LNCaP clone FGC (cell line): ENCODE measurements at places on chromosomes 7 and 10.
A peak's percentile ranks its signal among the peaks of the same experiment; 100 is the strongest.

- DNase-seq: no peak
These were observed 341.0 kb downstream of the GALNT17 start for GRCh38 chr7:71472962-71473361.

DNA sequence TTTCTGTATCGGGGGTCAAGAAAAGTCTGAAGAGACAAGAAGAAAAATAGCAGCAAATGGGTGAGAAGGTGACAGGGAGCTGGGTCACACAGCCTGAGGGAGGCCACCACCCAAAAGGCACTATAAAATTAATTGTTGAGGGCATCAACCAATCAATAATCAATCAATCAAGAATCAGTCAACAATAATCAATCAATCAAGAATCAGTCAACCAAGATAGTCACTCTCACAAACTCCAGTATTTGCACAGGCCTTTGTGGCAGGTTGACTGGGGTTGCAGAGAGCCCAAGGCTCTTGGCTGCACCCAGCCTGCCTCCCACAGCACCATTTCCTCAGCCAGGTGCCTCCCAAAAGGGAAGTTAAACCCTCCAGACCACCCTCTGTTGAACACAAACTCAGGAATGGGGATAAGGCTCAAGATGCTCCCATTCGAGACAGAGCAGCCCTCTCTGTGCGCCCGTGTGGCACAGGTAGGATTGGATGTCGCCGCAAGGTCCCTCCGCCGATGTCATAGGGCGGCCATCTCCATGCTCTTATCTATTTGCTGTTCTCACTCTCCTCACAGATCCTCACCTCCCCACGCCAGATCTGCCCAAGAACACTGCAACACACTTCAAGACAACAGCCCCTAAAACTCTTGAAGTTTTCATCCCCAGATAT is 64.0 kb downstream of the TNS3 start:
- no peak for DNase-seq

GRCh38 chr10:12269056-12269455 is 73.1 kb downstream of the CDC123 start:
- DNase-seq: no peak

GRCh38 chr7:35676211-35676610 is 18.7 kb downstream of the HERPUD2 start:
- no peak for DNase-seq

- DNase-seq: no peak
These were observed 104.7 kb downstream of the GPR85 start for GRCh38 chr7:112981966-112982365.

- DNase-seq: no peak
These were observed 799.0 kb downstream of the NRG3 start for GRCh38 chr10:82674036-82674435.

- no peak for DNase-seq
These were observed 185.7 kb downstream of the SFMBT2 start for GRCh38 chr10:7225133-7225532.

GRCh38 chr10:122143238-122143841 is 127.8 kb upstream of the BTBD16 start:
- DNase-seq: no peak

GRCh38 chr7:2474813-2475677 is 1.2 kb downstream of the GRIFIN start:
- DNase-seq: no peak

- DNase-seq: no peak
These were observed 7.5 kb downstream of the ZYX start for GRCh38 chr7:143388491-143389101.

DNA sequence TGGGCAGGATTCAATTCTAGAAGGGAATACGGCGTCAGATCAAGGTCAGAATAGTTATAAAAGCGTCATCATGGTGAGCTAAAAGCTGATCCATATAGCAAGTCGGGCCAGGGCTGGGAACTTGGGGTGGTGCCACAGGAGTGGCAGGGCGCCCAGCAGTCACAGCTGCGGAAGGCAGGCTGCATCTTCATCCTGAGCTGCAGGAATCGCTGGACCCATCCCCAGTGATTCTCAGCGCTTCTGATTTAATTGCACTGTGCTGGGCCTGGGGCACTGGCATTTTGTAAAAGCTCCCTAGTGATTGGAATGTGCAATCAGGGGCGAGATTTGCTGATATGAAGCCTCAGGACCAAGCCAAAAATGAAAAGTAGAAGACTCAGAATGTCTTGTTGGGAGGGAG is 135.3 kb downstream of the CTTNBP2 start:
- DNase-seq: no peak

DNA sequence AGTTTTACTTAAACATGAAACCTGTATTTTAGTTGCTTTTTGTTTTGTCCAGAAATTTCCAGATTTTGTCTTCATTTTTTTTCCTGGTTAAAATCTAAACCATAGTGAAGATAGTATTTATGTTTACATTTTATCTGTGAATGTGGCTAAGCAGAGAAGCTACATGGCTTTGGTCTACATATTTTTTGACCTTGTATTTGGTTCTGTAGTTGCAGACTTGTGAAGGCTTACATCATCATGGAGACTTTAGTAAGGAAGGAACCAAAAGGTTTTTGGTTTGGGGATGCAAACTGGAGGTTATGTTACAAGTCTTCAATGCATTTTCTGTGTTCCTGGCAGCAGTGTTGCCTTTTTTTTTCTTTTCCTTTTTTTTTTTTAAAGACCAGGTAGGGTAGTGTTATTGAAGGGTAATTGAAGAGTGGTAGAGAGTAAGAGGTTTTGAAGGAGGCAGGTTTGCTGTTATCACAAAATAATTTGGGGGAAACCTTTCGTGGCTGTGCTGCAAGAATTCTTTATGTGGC is 30.9 kb upstream of the VDAC2 start:
- DNase-seq: no peak

- DNase-seq: peak; percentile 27
These were observed 5.5 kb upstream of the TFPI2 start for GRCh38 chr7:93895859-93896600.

- DNase-seq: no peak
These were observed 127.2 kb downstream of the TEX36 start for GRCh38 chr10:125555743-125556142.

DNA sequence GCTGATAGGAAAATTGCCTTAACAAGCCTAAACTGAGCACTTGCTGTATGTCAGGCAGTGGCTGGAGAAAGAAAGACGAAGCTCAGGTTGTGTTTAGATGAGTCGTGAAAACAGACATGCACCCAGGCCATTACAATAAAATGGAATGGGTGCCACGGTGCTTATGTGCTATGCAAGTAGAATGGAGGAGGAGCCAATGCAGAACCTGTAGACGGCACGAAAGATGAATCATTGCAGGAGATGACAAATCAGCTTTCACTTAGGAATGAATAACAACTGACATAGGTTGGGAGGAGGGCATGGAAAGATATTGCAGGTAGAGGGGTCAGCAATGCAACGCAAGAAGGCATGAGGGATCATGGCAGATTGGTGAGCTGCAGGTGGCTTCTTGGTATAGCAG is 61.2 kb upstream of the ARHGAP21 start:
- no peak for DNase-seq

DNA sequence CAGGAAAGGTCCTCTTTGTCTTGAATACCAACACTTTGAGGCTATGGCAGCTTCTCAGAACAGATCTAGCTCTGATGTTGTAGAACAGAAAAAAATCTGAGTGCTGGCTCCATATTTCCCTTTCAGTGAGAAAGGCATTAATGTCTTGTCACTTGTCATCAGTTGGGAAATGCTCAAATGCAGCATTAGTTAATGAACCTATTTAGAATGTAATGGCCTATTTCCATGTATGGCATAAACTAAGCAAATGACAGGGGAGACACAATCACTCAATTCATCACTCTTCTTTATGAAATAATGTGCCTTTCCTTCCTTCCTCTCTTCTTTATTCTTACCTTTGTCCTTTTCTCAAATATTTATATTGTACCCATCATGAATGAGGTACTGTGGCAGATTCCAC is 5.0 kb upstream of the STAMBPL1 start:
- no peak for DNase-seq

DNA sequence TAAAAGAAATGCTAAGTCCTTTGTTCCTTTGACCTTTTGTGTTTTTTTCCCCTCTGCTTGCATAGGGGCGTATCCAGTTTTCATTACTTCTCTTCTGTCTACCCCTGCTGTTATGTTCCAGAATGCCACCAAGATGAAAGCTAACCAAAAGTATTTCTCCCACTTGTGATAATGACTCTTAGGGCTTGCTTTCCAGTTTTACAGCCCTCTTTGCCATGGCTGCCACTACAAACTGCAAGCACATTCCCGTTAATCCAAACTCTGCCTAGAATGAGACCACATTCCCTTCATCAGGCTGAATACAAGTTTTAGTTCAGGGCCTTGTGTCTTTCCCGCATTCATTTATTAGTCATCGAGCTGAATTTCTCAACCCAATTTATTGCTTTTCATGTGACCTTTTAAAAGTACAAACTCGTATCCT is 23.6 kb upstream of the CD36 start:
- DNase-seq: no peak

GRCh38 chr7:131797841-131798240 is 241.4 kb upstream of the PODXL start:
- no peak for DNase-seq

GRCh38 chr7:140625908-140626868 is 14.4 kb downstream of the DENND2A start:
- no peak for DNase-seq

DNA sequence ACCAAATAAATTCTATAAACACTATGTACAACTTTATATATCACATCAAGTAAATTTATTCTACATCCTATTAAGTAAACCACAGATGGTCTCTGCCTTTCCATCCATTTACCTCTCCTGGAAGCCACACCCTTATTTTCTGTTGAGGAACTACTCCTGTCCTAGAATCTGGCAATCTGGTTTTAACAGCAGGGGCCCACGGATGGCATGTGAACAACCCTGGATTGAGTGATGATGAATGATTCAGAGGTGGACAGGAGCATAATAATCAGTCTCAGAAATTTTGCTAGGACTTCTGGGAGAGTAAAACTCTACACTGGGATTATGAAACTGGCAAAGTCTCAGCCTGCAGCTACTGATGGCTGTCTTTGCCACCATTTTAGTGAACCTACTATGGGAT is 54.1 kb downstream of the CDK6 start:
- DNase-seq: no peak

DNA sequence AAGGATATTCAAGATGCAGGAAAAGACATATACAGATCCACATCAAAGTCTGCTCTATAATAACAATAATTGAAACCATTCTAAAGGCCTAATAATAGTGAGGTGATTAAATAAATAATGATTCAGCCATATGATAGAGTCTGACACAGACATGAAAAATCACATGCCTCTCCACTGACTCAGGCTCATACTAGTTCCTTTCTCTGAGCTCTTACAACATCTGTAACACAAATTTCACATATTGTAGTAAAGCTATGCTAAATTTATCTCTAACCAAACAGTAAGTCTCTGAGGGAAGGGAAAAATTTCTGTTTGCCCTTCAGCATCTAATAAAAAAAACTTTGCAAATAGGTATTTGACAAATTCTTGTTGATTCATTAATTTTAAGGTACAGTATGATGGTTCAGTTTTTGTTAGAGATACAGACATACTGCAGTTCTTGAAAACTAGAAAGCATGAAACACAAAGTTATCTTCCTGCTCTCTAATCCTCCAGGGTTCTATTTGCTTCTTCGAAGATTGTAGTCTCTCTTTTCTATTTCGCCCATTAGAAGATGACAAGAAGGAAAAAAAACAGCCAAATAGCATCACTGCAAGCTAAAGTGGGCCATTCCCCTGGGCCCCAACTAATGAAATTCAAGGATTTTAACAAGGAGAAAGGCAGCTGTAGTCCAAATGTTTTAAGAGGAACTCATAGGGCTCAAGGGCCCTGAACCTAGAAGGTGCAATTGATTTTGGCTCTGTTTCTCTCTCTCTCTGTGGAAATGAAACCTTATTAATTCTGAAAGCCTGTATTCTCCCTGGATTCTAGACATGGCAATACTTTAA is 53.9 kb downstream of the CUBN start:
- DNase-seq: no peak

DNA sequence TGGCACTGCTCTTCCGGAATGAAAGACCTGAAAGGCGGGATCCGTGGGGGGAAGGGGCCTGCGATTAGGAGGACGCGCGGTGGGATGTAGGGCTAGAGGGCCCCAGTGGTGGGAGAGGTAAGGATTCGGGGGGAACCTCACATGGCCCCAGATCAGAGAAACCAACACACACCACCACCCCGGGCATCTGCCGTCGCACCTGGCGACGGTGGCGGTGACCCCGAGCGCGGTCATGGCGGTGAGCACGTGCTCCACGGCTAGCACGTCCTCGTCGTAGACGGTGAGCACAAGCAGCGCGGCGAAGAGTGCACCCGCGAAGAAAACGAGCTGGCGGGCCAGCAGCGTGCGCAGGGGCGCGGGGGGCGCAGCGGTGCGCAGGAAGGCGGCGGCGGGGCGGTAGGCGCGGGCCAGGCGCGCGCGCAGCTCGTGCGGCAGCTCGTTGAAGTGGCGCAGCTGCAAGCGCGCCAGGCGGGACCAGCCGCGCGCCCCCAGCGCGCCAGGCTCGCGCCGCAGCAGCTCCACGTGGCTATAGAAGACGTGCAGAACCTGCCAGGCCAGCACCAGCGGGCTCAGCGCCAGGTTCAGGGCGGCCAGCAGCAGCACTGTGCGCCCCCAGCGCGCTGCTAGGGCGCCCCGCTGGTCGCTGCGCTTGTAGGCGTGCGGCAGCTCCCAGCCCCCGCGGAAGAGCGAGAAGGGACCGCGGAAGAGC is 5.7 kb downstream of the ATG9B start:
- DNase-seq: no peak

DNA sequence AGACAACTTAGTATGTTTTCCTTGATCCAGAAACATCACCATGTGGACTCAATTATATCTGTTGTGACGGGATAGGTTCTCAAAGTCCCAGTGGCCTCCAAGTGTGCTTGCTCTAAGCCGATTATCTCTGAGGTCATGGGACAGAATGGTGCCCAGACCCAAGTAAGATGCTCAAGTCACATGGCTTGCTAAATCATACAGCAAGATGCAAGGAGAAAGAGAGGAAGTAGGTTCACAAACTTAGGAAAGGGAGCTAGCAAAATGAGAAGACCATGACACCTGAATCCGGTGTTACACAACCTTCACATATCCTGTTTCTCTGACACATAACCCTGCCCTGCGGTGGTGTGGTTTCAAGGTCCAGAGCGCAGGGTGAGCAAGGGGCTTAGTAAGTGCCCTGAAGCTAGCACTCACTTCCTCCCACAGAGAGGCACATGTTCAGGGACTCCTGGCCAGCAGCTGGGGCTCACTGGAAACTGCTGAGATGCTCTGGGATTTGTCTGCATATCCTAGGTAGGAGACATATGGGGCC is 590.9 kb upstream of the ANKRD30A start:
- no peak for DNase-seq
